ENCODE measurements at places on chromosomes 2 and 18.

GRCh38 chr2:86357392-86357963, 20.1 kb upstream of the REEP1 start:
- DNase-seq: no peak

GRCh38 chr2:8636721-8637636, 44.9 kb upstream of the ID2 start:
- no peak for DNase-seq

DNA sequence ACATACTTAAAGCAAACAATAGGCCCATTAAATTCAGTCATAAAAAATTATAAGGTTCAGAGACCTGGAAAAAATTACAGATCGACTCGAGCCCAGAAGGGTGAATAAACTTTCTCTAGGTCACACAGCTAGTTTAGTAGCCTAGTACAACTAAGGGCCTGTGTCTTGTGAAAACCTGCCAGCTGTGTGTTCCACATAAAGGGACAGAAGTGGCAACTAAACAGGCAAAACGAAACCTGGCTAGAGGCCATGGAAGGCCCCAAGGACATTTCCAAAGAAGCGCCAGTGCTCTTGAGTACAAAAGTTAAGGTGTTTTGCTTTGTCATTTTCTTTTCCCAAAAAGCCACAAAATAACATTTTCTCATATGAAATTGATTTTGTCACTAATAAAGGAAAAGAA, 164.9 kb downstream of the L3MBTL4 start:
- DNase-seq: no peak

DNA sequence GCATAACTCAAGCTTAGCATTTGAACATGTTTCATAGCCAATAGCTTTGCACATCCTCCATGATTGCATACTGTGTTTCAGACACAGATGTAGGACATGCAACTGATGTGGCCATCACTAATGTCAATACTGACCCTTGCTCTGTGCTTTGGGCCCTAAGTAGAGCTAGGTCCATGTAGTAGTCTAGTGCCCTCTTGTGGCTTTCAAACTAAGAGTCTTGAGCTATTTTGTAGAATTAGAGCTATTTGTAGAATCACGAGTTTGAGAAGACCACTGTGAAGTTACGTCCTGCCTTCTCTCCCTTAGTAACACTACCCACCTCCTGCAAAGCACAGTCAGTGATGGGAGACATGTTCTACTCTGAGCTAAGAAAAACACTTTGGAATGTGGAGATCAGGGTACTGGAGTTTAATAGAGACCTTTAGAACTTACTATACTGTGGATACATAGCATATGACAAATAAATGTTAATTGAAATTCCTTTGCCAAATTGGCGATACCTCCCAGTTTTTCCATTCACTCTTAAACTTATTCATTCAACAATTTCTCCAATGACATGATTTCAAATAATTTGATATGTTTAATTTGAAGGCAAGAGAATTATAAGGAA, 306.5 kb upstream of the TNP1 start:
- DNase-seq: peak; percentile 4

DNA sequence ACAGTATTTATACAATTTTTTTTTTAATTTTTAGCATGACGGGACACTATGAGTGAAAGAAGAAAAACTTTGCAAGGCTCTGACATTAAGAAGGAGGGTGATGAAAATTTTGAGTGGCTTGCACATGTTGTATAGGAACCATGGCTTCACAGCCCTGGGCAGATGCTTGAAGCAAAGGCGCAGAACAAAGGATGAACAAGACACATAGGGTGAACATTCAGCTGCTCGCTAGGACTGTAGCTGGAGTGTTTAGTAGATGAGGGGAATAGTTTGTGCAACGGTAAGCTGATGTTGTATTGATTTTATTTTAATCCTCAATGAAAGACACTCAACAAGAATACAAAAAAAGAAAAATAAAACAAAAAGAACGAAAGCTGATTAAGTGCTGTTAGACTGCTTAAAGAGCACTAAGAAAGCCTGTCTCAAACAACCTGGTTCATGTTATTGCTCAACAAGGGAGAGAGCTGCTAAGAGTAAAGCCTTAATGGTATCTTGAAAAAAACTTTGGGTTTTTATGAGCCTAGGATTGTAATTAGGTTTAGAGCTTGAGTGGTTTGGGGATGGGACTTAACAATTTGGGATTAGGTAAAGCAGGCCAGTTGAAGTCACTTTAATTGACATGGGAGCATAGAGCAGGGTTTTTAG, 41.2 kb upstream of the GCFC2 start:
- no peak for DNase-seq

GRCh38 chr2:19898592-19899329, 3.0 kb downstream of the TTC32 start:
- no peak for DNase-seq

DNA sequence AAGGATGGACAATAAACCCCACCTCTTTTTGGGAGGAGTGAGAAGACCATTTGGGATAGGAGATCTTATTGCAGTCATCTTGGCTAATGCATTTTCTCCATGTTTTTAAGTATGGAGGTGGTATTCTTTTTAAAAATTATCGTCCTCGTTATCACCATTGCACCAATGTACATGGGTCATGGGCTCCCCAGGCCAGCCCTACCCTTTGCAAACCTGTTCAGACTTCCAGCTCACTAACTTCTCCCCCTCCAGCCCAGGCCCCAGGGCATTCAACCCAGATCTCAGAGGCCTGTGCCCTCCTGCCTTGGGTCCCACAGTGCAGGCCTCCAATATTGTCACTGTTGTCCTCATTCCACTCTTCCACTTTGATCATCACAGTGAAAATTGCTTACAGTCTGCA, 68.4 kb downstream of the BCL2L11 start:
- no peak for DNase-seq

All from CD4-positive, CD25-positive, alpha-beta regulatory T cell (primary cell).